ENCODE measurements at places on chromosomes 3 and 15. TPM values are rescaled to one million over a fixed set of nuclear protein-coding genes. Genes with fewer than 3 reads are reported as not detected.

INAFM2 gene
- 19.8 TPM for polyA plus RNA-seq

DNA sequence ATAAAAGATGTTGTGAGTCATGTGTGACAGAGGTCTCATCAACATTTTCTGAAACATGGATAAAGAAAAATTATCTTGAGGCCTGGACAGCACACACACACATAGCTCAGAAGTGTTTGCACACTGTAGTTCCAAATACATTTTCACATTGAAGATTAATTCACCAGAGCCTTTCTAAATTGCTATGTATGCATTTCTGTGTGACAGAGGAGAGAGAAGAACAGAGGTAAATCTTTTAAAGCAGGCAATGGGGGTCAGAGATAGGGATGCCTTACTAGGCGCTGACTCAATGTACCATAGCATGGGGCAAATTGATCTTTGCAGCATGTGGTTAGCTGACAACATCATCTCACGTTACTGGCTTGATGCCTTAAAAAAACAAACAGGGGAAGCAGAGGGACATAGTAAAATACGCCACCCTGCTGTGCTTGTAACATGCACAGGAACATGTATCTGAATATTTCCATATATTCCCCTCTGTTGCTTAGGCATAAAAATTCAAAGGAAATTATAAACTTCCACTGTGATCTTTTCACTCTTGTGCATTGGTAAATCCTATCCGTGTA lies 7.7 kb downstream of the POU1F1 start:
- no peak for DNase-seq

DNA sequence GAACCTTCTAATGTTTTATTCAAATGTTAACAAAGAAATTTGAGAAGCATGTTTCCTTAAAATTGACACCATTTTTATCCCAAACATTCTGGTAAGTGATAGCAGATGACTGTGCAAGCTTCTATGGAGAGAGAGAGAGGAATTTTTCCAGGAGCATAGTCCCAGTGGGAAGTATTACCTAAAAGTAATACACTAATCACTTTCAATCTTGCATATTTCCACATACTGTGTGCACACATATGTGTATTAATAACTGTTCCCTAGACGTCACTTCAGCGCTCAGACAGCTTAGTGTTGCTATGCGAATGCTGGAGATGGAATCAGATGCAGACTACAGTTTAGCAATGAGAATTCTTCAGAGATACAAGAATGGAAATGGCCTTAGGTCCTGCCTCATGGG lies 424.3 kb upstream of the TPRG1 start:
- no peak for DNase-seq

DNA sequence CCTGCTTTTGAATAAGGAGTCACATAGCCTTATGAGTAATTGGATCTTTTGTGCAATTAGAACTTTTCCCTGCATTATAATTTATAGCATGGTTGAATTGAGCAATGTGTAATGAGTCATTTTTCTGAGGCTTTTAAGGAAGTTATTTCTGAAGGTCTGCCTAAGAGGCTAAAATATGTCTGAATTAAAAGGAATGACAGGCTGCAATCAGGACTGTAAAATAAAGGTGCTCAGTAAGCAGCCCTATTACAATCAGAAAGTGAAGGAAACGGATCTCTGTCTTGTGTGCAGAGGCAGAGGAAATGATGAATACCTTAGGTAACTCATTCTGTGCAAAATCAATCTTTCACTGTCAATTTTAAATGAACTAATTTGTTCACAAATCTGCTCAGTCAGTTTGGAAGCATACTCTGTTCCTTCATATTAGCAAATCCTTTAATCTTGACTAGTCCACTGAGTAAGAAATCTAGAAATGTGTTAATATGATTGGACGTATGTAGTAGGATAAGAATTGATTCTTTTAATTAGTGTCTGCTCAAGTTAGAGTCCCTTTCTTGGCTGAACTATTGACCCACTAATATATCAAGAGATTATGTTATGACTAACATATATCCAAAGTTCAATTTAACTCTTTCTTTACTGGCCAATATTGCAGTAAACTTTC lies 290.1 kb downstream of the ZIC1 start:
- no peak for DNase-seq

GRCh38 chr3:79973917-79974595 lies 206.3 kb upstream of the ROBO1 start:
- DNase-seq, result no peak

- DNase-seq, result peak; percentile 48
These were observed 22.1 kb downstream of the ACKR2 start for GRCh38 chr3:42831321-42831713.

CELF6 gene
- polyA plus RNA-seq, result 5.1 TPM

DNA sequence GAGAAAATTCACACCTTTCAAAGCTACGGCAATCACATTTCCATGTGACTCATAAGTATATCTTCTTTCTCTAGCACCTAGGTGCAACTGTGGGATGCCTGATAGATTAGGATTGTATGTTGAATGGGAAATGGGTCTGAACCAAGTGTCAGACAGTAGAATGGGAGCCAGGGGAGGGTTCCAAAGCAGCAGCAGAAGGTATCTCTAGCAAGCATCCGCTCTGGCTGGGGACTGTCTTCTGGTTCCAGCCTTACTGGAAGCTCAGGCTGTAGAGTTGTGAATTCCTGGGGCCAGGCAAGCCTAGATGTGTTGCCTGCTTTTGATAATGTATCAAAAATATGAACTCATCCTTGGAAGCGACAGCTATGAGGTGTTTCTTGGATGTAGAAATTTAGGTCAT lies 2.1 kb upstream of the CHL1 start:
- DNase-seq, result no peak

MITF gene
- 15.1 TPM for polyA plus RNA-seq

DNA sequence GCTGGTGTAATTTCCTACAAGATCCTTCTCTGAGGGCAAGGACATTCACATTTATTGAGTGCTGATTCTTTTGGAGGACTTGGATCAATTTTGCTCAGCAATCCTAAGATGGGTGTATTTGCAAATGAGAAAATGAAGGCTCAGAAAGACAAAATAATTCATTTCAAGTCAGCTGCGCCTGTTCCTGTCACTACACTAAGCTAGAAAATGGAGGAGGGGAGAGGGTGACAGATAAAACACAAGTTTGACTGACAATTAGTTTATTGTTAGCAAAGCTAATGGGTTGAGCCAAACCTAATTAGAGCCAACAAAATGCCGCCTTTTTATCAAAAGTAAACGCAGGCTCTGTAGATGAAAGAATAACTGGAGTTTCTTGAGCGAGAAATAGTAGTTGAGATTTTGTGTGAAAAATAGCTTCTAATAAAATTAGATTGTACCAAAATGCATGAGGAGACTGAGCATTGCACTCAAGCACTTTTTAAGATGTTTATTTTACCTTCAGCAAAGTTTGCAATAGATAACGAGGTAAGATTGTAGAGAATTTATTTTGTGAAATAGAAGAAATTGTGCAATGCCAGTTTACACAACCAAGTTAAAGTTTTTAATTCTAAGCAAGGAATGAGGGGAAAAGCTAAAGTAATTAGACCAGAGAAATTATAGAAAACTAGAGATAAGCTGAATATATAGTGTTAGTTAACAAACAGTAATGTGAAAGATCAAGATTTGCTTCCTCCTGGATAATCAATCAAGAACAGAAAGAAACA lies 39.6 kb upstream of the SECISBP2L start:
- no peak for DNase-seq

- no peak for DNase-seq
These were observed 118.9 kb downstream of the NECTIN3 start for GRCh38 chr3:111190518-111190917.

DNA sequence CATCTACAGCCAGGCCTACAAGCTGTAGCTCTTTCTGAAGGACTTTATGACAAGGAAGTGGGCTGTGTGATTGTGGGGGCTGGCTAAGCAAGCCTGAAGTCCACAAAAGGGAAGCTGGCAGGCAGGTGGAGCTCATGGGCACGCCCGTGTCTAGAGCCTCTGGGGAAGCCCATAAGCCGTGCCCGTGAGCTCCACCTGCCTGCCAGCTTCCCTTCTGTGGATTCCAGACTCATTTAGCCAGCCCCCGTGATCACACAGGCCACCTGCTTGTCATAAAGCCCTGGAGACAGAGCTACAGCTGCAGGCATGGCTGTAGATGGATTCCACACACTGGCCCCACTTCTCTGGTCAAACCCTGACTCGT lies 15.2 kb downstream of the EFCC1 start:
- no peak for DNase-seq

CHP1 gene
- polyA plus RNA-seq, result 93.1 TPM

DNA sequence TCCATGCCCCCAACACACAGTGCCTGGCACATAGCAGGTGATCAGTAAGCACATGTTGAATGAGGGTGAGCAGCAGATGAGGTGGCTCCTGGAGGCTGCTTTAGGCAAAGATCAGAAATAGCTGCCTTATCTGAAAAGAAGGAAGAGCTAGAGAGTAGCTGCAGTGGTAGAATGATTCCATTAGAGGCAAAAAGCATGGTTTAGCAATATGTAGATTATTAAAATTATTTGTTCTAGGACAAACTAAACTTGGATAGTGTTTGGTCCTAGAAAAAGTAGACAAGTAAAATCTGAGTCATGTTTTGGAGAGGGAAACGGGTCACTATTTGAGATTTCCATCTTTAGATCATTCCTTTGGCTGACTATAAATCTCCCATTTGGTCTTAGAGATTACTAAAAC lies 32.1 kb downstream of the KIF7 start:
- DNase-seq, result no peak

EFHB gene
- 1.6 TPM for polyA plus RNA-seq

DNA sequence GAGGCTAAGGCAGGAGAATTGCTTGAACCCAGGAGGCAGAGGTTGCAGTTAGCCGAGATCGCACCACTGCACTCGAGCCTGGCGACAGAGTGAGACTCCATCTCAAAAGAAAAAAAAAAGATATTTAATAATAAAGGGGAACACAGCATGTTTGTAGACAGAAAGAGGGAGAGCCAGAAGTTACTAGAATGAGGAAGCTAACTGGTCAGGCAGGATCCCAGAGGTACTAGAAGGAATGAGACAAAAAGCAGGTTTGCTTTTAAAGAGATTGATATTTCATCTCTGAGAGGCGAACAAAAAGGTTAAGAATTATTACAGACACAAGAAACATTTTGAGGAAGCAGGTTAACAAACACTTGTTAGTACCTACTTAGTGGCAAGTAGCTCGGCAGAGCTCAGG lies 9.2 kb downstream of the CD200R1 start:
- no peak for DNase-seq

SPTBN5 gene
- 8.7 TPM for polyA plus RNA-seq

CEP152 gene
- 0.87 TPM for polyA plus RNA-seq

DNA sequence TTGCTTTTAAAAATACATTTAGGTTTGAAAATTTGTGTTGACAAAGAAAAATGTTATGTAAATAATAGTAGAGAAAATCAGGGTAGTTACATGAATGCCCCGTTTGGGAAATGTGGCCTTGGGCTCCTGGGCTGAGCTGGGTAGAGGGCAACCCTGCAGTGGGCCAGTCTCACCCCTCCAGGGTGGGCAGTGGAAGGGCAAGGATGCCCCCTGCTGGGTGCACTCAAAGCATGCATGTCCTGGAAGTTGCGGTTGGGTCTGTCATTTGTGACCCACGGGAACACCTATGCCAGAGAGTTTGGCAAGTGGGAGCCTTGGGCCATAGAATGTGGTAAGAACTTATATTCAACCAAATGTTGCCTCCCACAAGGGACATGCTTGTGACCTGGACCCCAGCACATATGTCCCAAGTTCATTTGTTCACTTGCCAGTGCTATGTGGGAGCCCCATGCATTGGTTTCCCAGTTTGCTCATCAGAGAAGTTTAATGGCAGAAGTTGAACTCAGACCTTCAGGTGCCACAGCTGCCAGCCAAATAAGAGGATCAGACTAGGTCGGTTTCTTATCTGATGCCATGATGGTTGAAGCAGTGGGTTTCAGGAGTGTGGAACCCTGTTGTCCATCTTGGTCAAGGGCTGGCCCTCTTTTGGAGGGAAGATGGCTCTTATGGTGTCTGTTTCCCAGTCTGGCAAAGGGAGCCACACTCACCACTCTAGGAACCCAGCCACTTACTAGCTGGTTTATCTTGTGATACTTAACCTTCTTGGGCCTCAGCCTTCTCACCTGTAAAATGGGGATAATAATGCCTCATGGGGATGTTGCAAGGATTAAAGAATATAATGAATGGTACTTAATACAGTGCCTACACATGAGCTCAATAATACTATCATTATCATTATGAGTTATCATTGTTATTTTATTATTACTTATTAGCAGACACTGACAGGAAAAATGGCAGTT lies 2.5 kb upstream of the PLCB2 start:
- peak; percentile 68 for DNase-seq

DNA sequence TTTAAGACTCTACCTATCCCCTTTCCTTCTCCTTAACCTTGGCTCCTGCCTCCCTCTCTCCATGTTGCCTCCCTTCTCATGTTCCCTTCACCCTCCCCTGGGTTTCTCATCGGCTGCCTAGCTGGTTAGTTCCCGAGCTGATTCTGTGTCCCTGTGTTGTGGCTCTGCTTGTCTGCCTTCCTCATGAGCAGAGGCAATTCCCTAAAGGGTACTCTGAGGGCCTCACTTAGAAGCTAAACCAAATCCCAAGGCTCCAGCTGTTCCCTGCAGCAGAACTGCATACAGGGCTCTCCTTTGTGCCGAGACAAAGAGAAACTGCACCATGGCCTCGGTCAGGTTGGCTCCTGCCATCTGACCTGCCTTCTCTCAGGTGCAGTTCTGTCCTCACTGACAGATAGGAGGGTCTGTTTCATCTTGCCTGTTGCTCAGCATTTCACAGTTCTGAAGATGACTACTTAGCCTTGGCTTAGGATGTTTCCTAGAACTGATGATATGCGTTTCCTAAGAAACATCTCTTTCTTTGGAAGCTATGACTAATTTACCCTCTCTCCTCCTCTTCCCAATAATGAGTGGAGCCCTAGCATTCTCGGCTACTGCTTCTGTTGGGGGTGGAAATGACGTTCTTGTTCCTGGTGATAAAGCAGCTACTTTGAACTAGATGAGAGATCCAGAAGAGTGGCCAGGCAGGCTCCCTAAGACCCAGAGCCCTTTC lies 27.1 kb downstream of the DUOX1 start:
- no peak for DNase-seq
